Cerebellar nuclear complex (tissue), 1 donor: ENCODE measurements at places on chromosomes 12 and 14.

GRCh38 chr14:102314242-102315011 is 5.1 kb upstream of the ZNF839 start:
- DNase-seq, result no peak

GRCh38 chr12:64800640-64801039 is 23.8 kb upstream of the TBC1D30 start:
- DNase-seq, result no peak

DNA sequence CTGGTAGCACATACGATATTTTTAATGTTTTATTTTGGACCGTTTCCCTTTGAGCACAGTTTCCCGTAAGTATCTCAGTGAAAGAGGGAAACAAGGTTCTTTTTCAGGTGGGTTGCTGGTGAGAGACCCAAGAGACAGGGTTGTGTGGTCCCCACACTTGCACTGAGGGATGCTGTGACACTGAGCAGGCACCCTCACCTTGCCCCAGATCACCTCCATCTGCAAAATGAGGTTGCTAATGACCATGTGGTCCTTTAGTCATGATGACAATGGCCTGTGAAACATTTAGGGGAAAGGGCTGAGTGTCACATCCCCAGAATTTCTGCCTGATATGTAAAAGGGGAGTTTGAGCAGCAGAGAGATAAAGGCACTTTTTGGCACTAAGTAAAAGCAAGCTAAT is 4.3 kb downstream of the CCND2 start:
- DNase-seq, result no peak

DNA sequence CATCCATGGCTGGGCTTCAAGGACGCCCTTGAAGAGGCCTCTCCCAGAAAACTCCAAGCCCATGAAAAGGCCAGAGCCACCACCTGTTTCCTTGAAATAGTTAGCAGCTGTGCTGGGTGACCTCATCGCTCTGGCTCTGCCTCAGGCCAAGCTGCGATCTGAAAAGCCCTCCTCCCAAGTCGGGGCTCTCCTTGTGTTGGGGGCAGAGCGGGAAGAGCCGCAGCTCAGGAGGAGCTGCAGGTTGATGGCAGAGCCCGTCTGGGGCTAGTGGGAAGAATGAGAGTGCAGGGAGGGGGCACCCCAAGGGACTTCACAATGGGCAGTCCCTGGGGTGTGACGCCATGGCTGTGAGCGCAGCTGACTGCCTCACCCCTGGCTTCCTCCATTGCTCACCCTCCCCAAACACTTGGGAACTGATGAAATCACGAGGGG is 50.0 kb upstream of the STON2 start:
- DNase-seq, result no peak

- DNase-seq, result no peak
These were observed 6.7 kb upstream of the TESC start for GRCh38 chr12:117105902-117106301.

GRCh38 chr14:31970744-31971143 is 106.4 kb upstream of the ARHGAP5 start:
- no peak for DNase-seq
